ENCODE measurements at places on chromosomes 16 and 17. TPM values are rescaled to one million over a fixed set of nuclear protein-coding genes. Genes with fewer than 3 reads are reported as not detected.

The MT1M gene
- polyA plus RNA-seq = 182 TPM

The NACA2 gene
- polyA plus RNA-seq = not detected

The GSG1L gene
- polyA plus RNA-seq = 0.53 TPM

The NPIPB9 gene
- 0.35 TPM for polyA plus RNA-seq

The QRICH2 gene
- 2.4 TPM for polyA plus RNA-seq

The HEATR9 gene
- not detected for polyA plus RNA-seq

The OR1F1 gene
- not detected for polyA plus RNA-seq

The MT1E gene
- polyA plus RNA-seq = 189 TPM

The ATXN7L3 gene
- polyA plus RNA-seq = 47.4 TPM

The PSMC3IP gene
- 7.9 TPM for polyA plus RNA-seq

The KRT12 gene
- polyA plus RNA-seq = not detected

The CD79B gene
- polyA plus RNA-seq = 7.2 TPM

The CACNG1 gene
- polyA plus RNA-seq = not detected

The SLC4A1 gene
- not detected for polyA plus RNA-seq
